ENCODE measurements at places on chromosomes 16 and 17. TPM values are rescaled to one million over a fixed set of nuclear protein-coding genes. Genes with fewer than 3 reads are reported as not detected.

CIITA gene
- total RNA-seq = under 0.01 TPM

CX3CL1 gene
- total RNA-seq = 7.7 TPM

DPEP3 gene
- total RNA-seq = not detected

TBC1D3B gene
- 1.1 TPM for total RNA-seq

CNEP1R1 gene
- 25.1 TPM for total RNA-seq

ZNF287 gene
- 6.3 TPM for total RNA-seq

ADAP2 gene
- 0.79 TPM for total RNA-seq
